ENCODE measurements at places on chromosomes 12 and 14. TPM values are rescaled to one million over a fixed set of nuclear protein-coding genes. Genes with fewer than 3 reads are reported as not detected.

The SLC8A3 gene
- total RNA-seq, result 5.7 TPM

The GPRC5D gene
- total RNA-seq, result 1.1 TPM

The APOF gene
- 0.26 TPM for total RNA-seq

The IGF1 gene
- not detected for total RNA-seq

All from motor neuron (in vitro differentiated cells).